ENCODE measurements at places on chromosomes 4 and X.

- no peak for DNase-seq
- H3K27ac ChIP-seq: no peak overlapping the region
- no peaks in the 10 kb centered on the region for H3K36me3 ChIP-seq
These were observed 351.1 kb downstream of the GRXCR1 start for GRCh38 chr4:43243433-43244116.

- no peak overlapping the region for H3K4me3 ChIP-seq
- H3K27ac ChIP-seq: no peak overlapping the region
- no peaks in the 10 kb centered on the region for H3K4me1 ChIP-seq
These were observed 27.1 kb downstream of the AWAT2 start for GRCh38 chrX:70022616-70023015.

- no peak overlapping the region for H3K4me3 ChIP-seq
- DNase-seq: no peak
- peaks cover 17% of the 10 kb centered on the region for H3K4me1 ChIP-seq
These were observed 38.0 kb upstream of the PDK3 start for GRCh38 chrX:24426921-24427746.

DNA sequence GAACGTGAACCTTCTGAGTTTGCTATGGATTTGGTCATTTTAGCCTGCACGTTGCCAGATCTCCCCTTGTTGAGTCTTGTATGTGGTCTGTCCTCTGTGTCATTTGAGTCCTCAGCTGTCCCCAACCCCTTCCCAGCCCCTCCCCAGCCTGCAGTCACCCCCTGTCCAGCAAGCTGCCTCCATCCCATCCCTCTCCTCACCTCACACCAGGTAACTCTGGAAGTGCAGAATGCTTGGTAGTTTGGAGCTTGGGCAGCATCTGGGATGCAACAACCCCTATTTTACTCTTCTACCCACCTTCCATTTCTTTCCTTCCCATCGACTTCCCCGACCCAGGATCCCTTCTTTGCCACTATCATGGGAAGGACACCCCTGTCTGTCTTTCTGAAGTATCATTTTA, 18.4 kb downstream of the GABRQ start:
- no peaks in the 10 kb centered on the region for H3K36me3 ChIP-seq
- DNase-seq: no peak
- H3K4me1 ChIP-seq: no peaks in the 10 kb centered on the region
- no peak overlapping the region for H3K27ac ChIP-seq
- H3K4me3 ChIP-seq: no peak overlapping the region

GRCh38 chr4:119750771-119751170, 122.2 kb upstream of the PDE5A start:
- no peaks in the 10 kb centered on the region for H3K36me3 ChIP-seq
- no peak overlapping the region for H3K27ac ChIP-seq
- peaks cover 4% of the 10 kb centered on the region for H3K27me3 ChIP-seq
- DNase-seq: no peak
- H3K4me3 ChIP-seq: no peak overlapping the region

DNA sequence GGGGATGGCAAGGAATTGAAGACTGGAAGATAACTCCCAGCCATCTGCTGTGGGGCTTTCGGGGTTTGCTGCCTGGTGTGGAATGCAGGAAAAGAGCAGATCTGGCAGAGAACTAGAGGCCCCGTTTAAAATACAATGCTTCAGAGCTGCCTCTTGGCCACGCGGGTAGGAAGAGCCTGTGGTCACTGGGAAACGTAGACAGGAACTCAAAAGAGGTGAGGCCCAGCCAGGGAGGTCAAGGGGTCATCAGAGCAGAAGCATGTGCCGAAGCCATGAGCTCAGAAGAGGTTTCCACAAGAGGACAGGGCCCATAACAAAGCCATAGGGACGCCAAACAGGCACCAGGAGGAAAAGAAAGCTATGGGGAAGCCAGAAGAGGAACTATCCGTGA, 14.5 kb upstream of the STS start:
- H3K4me1 ChIP-seq: peaks cover 30% of the 10 kb centered on the region
- peak; percentile 8 for DNase-seq
- peaks cover 41% of the 10 kb centered on the region for H3K36me3 ChIP-seq

- no peak overlapping the region for H3K4me3 ChIP-seq
- DNase-seq: no peak
- peaks cover 40% of the 10 kb centered on the region for H3K4me1 ChIP-seq
- H3K27me3 ChIP-seq: peaks cover 10% of the 10 kb centered on the region
- H3K36me3 ChIP-seq: peaks cover 4% of the 10 kb centered on the region
These were observed 26.7 kb upstream of the C1QTNF7 start for GRCh38 chr4:15400981-15401671.

DNA sequence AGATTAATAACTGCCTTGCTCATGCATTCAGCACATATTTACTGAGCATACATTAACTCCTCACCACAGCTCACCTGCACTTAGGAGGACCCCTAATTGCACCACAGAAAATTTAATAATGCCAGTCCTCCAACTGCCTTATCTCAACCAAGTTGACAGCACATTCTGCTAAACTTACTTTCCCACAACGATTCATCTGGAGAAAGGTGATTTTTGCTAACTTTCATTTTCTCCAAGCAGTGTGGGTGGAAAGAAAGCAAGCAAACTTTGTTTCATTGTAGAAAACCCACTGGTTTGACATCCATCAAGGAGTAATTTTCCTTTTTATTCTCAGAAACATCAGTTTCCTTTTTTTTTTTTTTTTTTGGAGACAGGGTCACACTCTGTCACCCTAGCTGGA, 49.1 kb downstream of the RASGEF1B start:
- H3K4me3 ChIP-seq: no peak overlapping the region
- peaks cover 60% of the 10 kb centered on the region for H3K4me1 ChIP-seq
- no peak overlapping the region for H3K27ac ChIP-seq
- H3K27me3 ChIP-seq: peaks cover 3% of the 10 kb centered on the region

DNA sequence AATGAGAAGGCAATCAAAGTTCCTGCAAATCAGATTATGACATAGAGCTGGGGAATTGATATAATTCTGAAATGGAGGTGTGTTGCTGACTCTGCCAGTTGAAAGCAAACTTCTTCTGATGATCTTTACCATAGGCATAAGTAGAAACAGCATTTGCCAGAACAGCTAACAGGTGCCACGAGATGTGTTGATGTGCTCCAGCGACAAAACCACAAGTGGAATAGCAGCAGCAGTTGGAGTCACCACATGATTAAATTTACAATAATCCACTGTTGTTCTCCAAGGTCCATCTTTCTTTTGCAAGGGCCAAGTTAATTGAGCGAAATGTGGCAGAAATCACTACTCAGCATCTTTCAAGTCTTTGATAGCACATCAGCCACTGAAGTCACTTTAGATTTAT, 3.7 kb upstream of the OSTC start:
- H3K4me1 ChIP-seq: peaks cover 15% of the 10 kb centered on the region
- no peaks in the 10 kb centered on the region for H3K36me3 ChIP-seq
- no peak for DNase-seq

DNA sequence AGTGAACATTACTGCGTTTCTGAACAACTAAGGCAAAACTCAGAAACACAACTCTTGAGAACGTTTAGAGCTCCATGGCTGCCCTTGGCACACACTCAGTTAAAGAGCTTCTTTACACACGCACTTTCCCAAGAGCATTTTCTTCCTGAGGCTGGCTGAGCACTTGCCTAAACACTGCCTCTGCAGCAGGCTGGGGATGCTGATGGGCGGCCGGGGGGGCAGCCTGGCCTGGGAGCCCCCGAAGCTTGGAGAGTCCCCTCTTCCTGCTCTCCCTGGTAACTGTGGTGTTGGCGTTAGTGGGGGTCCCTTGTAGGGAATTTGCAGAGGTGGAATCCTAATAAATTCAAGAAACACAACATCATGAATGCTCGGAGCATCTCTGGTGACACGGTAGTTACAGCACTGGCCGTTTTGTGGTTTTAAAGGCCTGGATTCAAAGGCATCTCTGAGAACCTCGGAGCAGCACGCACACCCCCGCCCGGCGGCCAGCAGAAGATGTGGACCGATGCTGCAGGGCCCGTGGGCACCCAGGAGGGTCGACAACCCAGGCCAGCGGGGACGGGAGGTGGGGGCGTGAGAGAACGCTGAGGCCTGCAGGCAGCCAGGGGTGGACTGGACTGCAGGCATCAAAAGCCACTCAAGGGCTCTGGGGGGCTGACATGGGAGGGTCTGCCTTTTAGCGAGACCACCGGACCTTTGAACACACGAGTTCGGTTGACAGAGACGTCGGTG, 45.4 kb downstream of the FGFRL1 start:
- H3K4me1 ChIP-seq: peaks cover 29% of the 10 kb centered on the region
- H3K36me3 ChIP-seq: no peaks in the 10 kb centered on the region
- DNase-seq: no peak
- H3K27ac ChIP-seq: no peak overlapping the region
- H3K4me3 ChIP-seq: no peak overlapping the region

GRCh38 chr4:75180790-75181776, 248.2 kb downstream of the PARM1 start:
- H3K27me3 ChIP-seq: peaks cover 14% of the 10 kb centered on the region
- H3K4me1 ChIP-seq: no peaks in the 10 kb centered on the region
- H3K27ac ChIP-seq: no peak overlapping the region
- DNase-seq: no peak

GRCh38 chrX:119605464-119606279, 552 bp downstream of the NKRF start:
- peak overlapping the region; percentile 93 for H3K27ac ChIP-seq
- H3K4me1 ChIP-seq: peaks cover 14% of the 10 kb centered on the region
- H3K4me3 ChIP-seq: peak overlapping the region; percentile 95
- H3K27me3 ChIP-seq: peaks cover 29% of the 10 kb centered on the region

DNA sequence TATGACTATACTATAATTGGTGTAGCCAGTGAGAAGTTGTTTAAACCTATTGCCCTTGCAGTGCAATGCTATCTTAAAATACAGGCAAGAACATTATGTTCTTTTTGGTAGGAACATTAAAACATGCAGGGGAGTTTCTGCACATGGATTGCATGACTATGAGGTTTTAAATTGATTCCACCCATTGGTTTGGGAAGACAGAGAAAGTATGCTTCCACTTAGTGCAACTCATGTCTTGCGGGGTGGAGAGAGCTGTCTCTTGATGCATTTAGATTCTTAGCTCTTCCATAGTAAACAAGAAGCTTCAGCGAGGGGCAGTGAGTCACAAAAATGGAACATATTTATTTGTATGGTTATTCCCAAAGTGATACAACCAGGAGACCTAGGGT, 39.5 kb upstream of the RASL11B start:
- H3K27ac ChIP-seq: no peak overlapping the region
- no peak for DNase-seq
- H3K4me1 ChIP-seq: peaks cover 29% of the 10 kb centered on the region
- no peak overlapping the region for H3K4me3 ChIP-seq

- no peaks in the 10 kb centered on the region for H3K4me1 ChIP-seq
- DNase-seq: no peak
- H3K27me3 ChIP-seq: no peaks in the 10 kb centered on the region
These were observed 17.2 kb downstream of the RAB33B start for GRCh38 chr4:139470997-139471665.

DNA sequence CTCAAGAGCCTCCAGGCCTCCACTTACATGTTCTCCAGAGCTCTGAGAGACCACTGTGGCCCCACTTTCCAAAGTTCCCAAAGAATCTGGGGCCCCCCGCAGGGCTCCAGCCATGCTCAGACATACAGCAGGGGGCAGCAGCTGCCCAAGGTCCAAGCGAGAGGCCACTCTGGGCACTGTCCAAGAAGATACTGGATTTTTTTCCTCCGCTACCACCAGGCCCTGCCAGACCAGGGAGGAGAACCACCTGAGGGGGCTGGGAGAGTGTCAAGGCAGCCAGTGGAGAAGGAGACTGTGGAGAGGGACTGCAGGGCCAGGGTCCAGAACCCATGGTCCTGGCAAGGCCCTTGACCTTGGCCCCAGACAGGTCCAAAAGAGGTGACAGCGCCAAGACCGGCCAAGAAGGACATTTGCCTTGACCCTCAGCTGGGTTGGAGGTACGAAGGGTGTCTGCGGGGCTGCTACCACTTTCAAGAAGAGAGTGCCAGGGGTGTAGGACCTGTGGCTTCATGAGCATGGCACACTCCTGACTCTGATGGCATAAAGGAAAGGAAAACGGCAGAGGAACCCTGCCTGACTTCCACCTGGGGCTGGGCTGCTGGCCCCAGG, 5.3 kb downstream of the EMD start:
- H3K4me1 ChIP-seq: peaks cover 14% of the 10 kb centered on the region
- H3K36me3 ChIP-seq: peaks cover 4% of the 10 kb centered on the region
- no peak overlapping the region for H3K4me3 ChIP-seq

- DNase-seq: no peak
- H3K36me3 ChIP-seq: no peaks in the 10 kb centered on the region
- H3K27ac ChIP-seq: no peak overlapping the region
- no peaks in the 10 kb centered on the region for H3K27me3 ChIP-seq
- no peaks in the 10 kb centered on the region for H3K4me1 ChIP-seq
- no peak overlapping the region for H3K4me3 ChIP-seq
These were observed 232.0 kb upstream of the KLF8 start for GRCh38 chrX:56000174-56000573.

DNA sequence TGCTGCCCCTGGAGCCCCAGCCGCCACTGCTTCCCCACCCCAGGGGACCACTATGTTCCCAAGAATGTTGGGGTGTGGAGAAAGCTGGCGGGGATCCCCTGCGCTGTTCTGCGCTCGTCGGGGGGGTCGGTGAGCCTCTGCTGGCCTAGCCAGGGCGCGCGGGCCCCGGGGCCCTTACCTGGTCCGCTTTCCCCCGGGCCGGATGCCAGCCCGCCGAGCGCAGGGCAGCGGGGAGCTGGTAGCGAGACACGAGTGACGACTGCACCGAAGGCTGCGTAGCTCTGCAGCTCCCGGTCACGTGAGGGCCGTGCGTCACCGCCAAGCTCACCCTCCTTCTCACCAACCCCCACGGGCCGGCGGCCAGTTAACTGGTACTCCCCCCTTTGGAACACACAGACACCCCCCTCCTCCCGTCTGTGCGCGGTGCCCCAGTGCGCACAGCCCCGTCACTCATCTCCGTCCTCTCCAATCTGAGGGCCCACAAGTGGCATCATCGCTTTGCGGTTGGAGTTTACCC, at the start of gene BEX1:
TSS of gene BEX1 (minus strand) at position 254 of the 517 bp plus-strand sequence. CDS start 897 bp downstream, outside the sequence.
- DNase-seq: peak; percentile 64
- H3K4me1 ChIP-seq: peaks cover 6% of the 10 kb centered on the region
- H3K27ac ChIP-seq: no peak within 1 kb of the TSS
- H3K27me3 ChIP-seq: peaks cover 4% of the 10 kb centered on the region
- peaks cover 10% of the 10 kb centered on the region for H3K36me3 ChIP-seq
- H3K4me3 ChIP-seq: peak within 1 kb of the TSS; percentile 78

DNA sequence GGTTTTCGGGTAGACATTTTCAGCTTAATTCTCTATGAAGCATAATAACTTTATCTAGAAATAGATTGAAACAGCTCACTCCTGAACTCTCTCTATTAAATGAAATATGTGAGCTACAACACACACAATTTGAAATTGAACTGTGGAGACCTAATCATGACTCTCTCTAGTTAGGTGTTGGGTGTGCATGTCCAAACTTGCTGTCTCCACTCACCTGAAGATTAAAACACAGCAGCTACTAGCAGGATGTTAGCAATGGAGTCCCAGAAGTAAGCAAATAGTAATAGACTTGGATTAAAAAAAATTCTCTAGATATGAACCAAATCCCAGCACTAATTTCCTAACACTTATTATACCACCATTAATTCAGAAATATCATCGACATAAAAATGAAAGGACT, 173.1 kb downstream of the FSTL5 start:
- H3K4me3 ChIP-seq: no peak overlapping the region
- DNase-seq: no peak
- no peaks in the 10 kb centered on the region for H3K4me1 ChIP-seq
- no peak overlapping the region for H3K27ac ChIP-seq
- no peaks in the 10 kb centered on the region for H3K27me3 ChIP-seq
- no peaks in the 10 kb centered on the region for H3K36me3 ChIP-seq

Data from nephron progenitor cell (in vitro differentiated cells).